ENCODE measurements at places on chromosomes 6 and 20.

GRCh38 chr20:47468290-47469050 is 33.2 kb upstream of the NCOA3 start:
- no peak for DNase-seq

GRCh38 chr6:67336014-67336413 is 1299.1 kb upstream of the ADGRB3 start:
- no peak for DNase-seq

GRCh38 chr6:136961848-136962247 is 39.7 kb downstream of the SLC35D3 start:
- DNase-seq = no peak

- no peak for DNase-seq
Measured at GRCh38 chr20:3995067-3995748, 20.1 kb downstream of the RNF24 start.

DNA sequence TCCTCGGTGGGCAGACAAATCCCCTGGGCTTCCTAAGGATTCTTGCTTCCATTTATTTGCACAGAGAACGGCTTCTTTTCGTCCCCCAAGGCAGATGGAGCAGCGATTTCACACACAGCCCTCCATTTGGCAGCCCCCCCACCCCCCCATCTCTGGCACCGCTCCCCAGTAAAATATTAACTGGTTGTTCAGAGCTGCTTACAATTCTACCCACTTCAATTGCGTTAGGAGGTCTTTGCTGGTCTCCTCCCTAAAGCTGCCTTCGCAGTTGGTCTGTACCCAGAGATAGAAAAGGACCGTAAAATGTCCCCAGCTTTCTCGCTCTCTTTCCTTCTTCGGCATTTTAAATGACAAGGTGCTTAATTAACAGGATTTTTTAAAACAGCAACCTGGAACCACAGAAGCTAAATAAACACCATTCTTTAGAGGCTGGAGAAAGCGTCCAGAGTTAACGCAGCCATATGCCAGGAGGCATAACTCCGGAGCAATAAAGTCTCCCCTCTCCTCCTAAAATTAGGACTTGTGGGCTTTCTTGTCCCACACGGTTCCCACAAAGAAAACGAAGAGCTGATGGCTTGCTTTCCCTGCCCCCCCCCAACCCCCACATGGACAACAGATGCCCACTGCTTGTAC is 1.7 kb upstream of the ZMYND8 start:
- no peak for DNase-seq

GRCh38 chr6:122717350-122717749 is 62.2 kb upstream of the FABP7 start:
- DNase-seq = no peak

DNA sequence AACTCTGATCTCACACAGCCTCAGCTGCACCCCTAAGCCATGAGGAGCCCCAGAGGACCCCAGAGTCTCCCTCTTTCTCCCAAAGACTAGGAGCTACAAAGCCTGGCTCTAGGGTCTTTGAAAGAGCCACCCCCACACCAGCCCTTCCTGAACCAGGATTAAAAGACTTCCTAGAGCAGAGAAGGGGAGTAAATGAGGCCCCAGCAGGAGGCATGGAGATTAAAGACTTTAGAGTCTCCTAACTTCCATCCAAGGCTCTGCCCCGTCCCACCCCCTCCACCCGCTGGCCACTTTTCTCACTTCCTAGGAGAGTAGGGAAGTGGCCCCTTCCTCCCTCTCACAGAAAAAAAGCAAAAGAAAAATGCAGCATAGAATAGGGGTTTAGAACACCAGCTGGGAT is 1.7 kb downstream of the PREX1 start:
- no peak for DNase-seq

DNA sequence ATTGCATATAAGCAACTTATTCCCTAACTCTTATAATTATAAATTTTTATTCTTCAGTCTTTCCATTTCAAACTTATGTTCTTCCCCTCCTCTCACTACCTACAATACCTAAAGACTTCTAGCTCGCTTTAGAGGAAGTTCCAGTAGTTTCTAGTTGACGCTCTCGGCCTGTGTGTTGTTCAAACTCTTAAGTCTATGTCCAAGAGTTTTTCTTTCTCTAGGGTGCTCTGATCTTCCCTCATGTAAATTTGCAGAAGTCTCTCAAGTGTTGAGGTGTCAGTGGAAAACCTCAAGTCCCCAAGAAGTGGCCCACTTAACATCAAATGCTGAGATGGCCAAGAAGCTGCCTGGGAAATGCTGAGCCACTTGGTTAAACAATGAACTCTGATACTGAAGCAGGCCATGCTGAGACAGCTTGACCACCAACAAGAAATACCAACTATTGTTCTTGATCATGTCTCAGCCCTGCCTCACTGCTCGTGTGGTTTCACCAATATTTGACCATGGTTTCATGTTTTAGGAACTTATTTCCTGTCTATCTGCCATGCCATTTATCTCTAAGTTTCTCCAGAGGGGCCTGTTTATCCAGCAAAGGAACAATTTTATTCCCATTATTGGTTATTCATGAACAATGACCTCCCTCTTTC is 100.9 kb upstream of the TCF21 start:
- DNase-seq = no peak

- DNase-seq = no peak
Measured at GRCh38 chr6:144581812-144582537, 296.8 kb downstream of the UTRN start.

DNA sequence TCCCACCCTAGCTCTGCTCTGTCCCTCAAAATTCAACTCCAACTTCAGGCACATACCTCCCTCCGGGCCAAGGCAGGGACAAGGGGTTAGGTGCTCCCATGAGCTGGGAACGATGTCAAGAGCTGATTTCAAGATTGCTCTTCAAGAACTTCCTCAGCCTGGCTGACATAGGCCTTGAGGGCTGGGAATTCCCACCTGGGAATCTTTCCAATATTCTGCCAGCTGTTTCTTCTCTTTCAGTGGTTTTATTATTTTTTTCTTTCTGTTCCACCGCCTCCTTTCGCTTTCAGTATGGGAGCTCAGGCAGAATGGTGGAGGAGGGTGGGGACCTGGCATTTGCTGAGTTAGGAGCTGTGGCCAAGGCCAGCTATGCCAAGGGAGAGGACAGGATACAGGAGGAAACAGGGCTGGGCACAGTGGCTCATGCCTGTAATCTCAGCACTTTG is 33.7 kb downstream of the SRSF3 start:
- no peak for DNase-seq

- DNase-seq = no peak
Measured at GRCh38 chr6:103356531-103356930, 1503.2 kb downstream of the HACE1 start.

GRCh38 chr20:24389686-24390085 is 79.7 kb upstream of the SYNDIG1 start:
- DNase-seq = no peak

GRCh38 chr20:47273591-47274235 is 82.8 kb downstream of the ZMYND8 start:
- no peak for DNase-seq

DNA sequence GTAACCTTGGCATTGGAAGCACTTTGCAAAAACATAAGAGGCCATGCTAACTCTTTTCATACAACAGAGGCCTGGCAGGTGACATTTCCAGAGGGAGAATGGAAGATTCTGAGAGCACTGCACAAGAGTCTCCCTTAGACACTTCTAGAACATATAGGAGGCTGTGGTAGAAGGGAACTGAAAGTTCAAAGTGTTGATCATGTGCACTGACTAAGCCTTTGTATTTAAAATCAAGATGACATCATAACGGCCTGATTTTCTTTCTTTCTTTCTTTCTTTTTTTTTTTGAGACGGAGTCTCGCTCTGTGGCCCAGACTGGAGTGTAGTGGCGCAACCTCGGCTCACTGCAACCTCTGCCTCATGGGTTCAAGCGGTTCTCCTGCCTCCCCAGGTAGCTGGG is 26.8 kb upstream of the DNAAF9 start:
- no peak for DNase-seq

- DNase-seq = no peak
Measured at GRCh38 chr20:60553095-60553494, 594.9 kb downstream of the CDH26 start.

- no peak for DNase-seq
Measured at GRCh38 chr6:159252955-159253508, 83.8 kb downstream of the FNDC1 start.

DNA sequence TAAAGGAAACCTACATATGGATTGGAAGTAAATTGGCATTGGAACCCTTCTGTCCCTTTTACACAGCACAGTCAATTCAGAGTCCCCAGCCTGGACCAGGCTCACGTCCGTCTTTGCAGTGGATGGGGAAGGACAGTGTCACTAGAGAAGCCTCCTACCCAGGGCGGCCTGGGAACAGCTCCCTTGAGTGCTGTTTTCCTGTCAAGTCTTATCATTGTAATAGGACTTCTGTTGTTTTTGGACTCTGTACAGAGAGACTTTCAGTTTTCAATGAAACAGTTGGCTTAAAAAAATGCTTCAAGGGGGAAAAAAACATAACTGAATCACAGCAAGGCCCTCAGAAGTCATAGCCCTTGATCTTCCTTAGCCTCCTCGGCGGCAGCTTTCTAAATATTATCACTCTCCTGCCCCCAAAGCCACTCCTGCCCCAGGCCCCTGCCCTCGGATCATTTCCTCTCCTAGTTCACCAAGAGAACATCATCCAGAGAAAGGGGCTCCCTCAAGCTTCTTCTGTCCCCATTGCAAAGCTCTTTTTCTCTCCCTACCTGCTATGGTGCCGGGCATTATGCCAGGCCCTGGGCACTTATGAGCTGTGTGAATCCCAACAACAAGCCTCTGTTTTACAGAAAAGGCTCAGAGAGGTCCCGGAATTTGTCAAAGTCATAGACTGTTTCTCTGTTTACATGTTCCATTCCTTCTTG is 37.8 kb upstream of the CNKSR3 start:
- DNase-seq = no peak

DNA sequence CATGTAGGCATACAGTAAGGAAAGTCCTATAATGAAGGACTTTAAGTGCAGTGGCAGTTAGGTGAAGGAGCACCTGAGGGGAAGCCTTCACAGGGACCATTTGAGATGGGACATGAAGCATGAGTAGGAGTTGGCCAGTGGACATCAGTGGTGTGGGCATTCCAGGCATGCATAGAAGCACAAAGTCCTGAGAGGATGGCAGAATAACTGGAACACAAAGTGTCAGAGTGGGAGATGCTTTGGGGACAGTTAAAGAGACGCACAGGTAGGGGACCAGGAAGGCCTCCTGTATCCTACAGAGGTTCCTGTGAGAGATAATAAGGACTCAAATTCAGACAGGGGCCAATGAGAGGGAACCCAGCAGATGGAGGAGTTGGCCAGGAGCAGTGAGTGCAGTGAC is 26.4 kb upstream of the EFHC1 start:
- no peak for DNase-seq

GRCh38 chr6:34090529-34090928 is 55.4 kb downstream of the GRM4 start:
- no peak for DNase-seq

GRCh38 chr6:29251736-29252135 is 49.8 kb upstream of the OR14J1 start:
- DNase-seq = no peak

DNA sequence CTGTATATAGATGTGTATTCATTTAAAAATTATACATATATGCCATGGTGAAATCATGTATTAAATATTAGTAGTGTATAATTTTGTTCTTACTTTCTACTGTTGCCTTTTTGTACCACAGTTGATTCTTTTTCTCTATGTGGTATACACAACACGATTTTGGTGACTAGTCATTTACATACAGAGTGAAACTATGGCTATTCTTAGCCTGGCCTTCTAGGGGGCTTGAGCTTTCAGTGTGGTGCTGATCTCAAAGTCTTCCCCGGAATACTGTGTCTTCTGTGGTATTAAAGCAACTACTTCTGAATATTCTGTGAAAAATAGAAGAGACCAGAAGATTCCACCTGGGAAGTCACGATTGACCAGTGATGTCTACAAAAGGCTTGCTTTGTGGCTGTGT is 301.9 kb downstream of the UTRN start:
- DNase-seq = no peak

- DNase-seq = no peak
Measured at GRCh38 chr6:163132050-163132750, 282.3 kb upstream of the QKI start.

- no peak for DNase-seq
Measured at GRCh38 chr6:15317934-15318902, 72.3 kb downstream of the JARID2 start.

DNA sequence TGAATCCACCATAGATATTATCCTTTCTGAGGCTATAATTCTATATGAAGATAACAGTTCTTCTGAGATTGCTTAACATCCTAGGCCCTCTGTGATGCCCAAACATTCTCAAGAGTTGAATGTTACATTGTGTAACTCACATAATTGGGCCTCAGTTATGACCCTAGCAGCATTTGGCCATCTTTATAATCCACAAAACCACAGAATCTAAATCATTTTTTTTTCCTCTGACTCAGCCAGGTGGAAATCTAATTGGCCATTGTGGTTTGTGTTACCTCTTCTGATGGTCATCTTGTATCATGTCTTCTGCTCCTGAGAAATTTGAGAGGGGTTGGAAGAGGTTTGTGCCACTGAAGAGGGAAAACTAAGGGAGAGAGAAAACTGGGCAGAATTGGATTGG is 99.5 kb downstream of the LINC00237 start:
- DNase-seq = no peak

- DNase-seq = no peak
Measured at GRCh38 chr6:35223396-35223795, 9.6 kb downstream of the SCUBE3 start.

- no peak for DNase-seq
Measured at GRCh38 chr6:1636272-1636825, 26.6 kb downstream of the FOXC1 start.

DNA sequence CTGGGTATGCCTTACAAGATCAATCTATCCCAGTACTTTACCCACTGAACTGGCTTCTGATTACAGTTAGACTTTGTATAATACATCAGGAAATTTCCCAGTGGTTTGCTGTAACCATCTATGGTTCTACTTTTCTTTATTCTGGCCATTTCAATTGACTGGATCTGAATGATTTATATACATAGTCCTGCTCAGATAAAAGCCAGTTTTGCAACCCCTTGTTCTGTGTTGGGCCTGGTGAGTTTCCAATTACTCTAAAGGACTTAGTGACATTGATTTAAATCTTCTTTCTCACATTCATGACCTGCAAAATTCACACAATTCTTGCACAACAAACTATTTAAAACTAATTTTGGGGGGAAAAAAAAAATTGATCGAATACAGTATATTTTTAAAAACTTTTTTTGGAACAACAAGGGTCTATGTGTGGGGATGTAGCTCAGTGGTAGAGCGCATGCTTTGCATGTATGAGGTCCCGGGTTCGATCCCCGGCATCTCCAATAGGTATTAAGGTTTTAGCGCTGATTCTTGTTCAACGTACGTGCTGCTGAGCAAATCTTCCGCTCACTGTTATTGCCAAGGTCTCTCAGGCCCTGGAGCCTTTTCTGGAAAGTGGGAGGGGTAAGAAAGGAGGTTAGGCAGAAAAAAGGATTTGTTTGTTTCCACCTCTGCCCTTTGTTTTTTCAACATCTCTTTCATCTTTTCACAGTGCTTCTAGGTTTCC is 117.5 kb downstream of the GPX5 start:
- no peak for DNase-seq

DNA sequence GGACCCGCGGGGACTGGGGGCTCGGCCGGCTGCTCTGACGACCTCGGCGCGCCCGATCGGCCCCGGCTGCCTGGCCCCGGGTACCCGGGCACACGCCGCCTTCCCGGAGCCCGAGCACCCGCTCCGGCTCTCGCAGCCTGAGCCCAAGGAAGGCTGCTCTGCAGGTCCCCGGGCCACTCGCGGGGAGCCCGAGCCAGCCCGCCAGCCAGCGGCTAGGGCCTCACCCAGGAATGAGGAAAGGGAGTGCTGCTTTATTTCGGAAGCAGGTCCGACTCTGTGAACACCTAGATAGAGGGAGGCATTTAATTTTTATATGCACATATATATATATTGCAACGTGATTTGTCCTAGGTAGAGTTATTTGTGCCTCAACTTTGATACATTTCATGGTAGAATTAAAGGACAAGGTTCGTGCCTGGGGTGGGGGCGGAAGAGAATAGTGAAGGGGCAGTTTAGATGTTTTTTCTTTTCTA is 15.5 kb downstream of the FOXA2 start:
- no peak for DNase-seq

All from activated CD4-positive, alpha-beta T cell treated with anti-CD3 and anti-CD28 coated beads, Interleukin-2, amount 50 U/mL, for 4 hours (primary cell).